NCI-H510A (cell line): ENCODE measurements at places on chromosomes 3 and 15.

- DNase-seq, result no peak
Observed at GRCh38 chr15:82137261-82137660, 91.4 kb upstream of the MEX3B start.

- DNase-seq, result no peak
Observed at GRCh38 chr15:54150255-54150654, 172.0 kb downstream of the UNC13C start.

GRCh38 chr3:124553178-124553577 is 177.1 kb upstream of the UMPS start:
- no peak for DNase-seq

DNA sequence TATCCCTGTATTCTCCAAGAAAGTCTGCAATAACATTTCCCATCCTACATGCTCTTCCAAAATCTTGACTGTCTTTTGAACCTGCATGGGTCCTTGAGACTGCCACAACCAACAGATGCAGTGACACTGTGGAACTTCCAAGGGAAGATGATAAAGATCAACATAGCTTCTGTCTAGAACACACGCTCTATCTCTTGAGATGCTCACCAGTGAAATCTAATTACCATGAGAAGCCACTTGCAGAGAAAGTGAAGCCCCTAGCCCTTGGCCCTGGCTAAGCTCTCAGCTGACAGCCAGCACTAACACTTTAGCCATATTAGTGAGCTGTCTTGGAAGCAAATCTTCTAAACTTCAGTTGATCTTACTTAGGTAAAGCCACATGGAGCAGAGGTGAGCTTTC is 36.6 kb downstream of the EOMES start:
- DNase-seq, result no peak

GRCh38 chr15:86163816-86164215 is 84.1 kb downstream of the AGBL1 start:
- no peak for DNase-seq

- DNase-seq, result peak; percentile 41
Observed at GRCh38 chr3:184481984-184482671, 79.5 kb upstream of the EPHB3 start.

- DNase-seq, result no peak
Observed at GRCh38 chr3:151772825-151773480, 39.2 kb downstream of the AADACL2 start.

DNA sequence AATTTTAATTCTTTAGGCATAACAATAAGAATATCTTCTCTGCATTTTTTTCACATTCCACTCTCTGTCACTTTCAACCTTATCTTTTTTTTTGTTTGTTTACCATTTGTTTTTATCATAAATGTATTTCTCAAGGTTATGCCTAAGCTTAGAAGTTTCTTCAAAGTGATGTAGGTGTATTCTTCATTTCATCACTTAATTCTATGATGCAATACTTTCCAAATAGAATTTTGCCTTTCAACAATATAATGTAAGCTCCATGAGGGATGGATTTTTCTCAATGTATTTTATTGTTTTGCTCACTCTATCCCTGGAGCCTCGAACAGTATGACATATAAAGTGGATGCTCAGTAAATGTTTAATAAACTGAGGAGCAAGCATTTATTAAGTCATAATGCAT is 444.9 kb downstream of the EPHA6 start:
- no peak for DNase-seq

GRCh38 chr3:88321363-88322050 is 171.7 kb downstream of the C3orf38 start:
- no peak for DNase-seq

GRCh38 chr3:126960604-126960995 is 22.3 kb upstream of the PLXNA1 start:
- no peak for DNase-seq

- DNase-seq, result no peak
Observed at GRCh38 chr3:161271646-161272045, 50.5 kb downstream of the NMD3 start.

GRCh38 chr3:24096271-24096670 is 151.2 kb downstream of the NR1D2 start:
- no peak for DNase-seq

DNA sequence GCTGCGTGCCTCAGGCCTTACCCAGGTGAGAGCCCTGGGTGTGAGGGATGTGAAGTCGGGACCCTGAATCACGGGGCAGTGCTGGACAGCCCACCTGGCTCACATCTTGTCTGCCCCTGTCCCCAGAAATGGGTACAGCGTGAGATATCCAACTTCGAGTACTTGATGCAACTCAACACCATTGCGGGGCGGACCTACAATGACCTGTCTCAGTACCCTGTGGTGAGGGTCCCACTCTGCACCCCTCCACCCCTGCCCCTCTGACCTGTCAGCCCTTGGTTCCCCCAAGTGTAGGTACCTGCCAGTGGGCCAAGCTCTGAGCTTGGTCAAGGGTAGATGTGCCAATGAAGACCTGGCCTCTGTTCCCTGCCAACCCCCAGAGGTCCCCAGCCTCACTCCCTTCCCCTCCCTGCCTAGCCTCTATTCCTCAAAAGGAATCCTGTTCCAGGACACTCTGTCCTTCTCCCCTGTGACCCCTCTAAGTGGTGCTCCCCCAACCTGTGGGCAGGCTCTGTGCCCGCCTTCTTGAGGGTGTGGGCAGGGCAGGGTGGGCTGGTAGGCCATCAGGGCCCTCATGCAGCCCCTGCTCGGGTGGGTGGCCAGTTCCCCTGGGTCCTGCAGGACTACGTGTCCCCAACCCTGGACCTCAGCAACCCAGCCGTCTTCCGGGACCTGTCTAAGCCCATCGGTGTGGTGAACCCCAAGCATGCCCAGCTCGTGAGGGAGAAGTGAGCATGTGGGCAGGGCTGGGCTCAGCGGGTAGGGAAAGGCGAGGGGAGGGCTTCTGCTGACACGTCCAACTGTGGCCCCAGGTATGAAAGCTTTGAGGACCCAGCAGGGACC is 25.1 kb downstream of the NBEAL2 start:
- DNase-seq, result no peak
